Naive thymus-derived CD8-positive, alpha-beta T cell (primary cell): ENCODE measurements at places on chromosomes 16 and 17. TPM values are rescaled to one million over a fixed set of nuclear protein-coding genes. Genes with fewer than 3 reads are reported as not detected.

The SEPTIN12 gene
- not detected for total RNA-seq

GRCh38 chr16:1121601-1122397 is 25.8 kb upstream of the C1QTNF8 start:
- DNase-seq = no peak

DNA sequence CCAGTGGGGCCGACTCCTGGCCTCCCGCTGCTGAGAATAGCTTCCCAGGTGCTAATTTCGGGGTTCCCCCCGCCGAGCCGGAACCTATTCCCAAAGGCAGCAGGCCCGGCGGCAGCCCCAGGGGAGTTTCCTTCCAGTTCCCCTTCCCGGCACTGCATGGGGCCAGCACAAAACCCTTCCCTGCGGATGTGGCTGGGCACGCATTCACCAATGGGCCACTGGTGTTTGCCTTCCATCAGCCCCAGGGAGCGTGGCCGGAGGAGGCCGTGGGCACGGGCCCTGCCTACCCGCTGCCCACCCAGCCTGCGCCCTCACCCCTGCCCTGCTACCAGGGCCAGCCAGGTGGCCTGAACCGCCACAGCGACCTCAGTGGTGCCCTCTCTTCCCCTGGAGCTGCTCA is 24.9 kb upstream of the ZFPM1 start:
- DNase-seq = no peak

DNA sequence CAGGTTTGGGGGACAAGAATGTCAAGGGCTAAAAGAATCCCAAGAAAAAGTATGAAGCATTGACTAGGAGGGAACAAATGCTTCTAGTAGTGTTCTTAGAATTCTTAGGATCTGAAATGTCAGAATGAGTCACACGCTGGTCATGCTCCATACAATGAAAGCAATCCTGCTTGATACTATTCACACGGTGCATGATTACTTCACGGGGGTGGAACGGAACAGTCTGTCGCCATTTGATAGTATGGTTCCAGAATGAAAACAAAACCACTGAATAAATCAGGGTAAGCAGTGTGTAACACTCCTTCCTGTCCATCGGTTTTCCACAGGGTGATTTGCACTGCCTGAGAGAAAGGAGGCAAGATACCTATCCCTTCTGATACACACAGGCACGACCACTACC is 22.9 kb upstream of the YWHAE start:
- no peak for DNase-seq

- DNase-seq = no peak
Measured at GRCh38 chr17:28983286-28984230, 22.3 kb downstream of the SEZ6 start.

- peak; percentile 33 for DNase-seq
Measured at GRCh38 chr17:13597723-13598347, 3.9 kb downstream of the HS3ST3A1 start.

GRCh38 chr16:59632276-59632855 is 898.2 kb upstream of the GOT2 start:
- no peak for DNase-seq
